ENCODE measurements at places on chromosomes 16 and 17.

DNA sequence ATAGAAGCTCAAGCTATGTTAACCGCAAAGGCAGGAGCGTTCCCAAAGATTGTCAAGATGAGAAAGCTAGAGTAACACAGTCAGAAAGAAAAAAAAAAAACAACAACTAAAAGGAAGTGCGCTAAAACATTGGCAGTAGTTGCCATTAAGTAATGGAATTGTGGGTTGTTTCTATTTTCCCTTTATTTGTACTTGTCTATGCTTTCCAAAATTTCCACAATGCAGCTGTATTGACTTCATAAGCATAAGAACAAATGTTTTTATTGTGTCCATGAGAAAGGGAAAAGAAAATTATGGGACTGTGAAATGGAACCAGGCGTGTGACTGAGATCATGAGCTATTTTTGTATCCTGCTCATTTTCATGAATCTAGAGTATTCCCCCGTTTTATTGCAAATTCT lies 153.4 kb downstream of the TMEM114 start:
- no peaks in the 10 kb centered on the region for H3K4me1 ChIP-seq
- H3K27ac ChIP-seq = no peak overlapping the region
- H3K4me3 ChIP-seq = no peak overlapping the region
- no peaks in the 10 kb centered on the region for H3K36me3 ChIP-seq

GRCh38 chr17:77330602-77331081 lies 189.9 kb downstream of the SEC14L1 start:
- no peaks in the 10 kb centered on the region for H3K27me3 ChIP-seq
- H3K4me1 ChIP-seq = no peaks in the 10 kb centered on the region
- H3K4me3 ChIP-seq = no peak overlapping the region
- H3K36me3 ChIP-seq = no peaks in the 10 kb centered on the region
- DNase-seq = peak; percentile 50

GRCh38 chr16:85422196-85422631 lies 190.9 kb upstream of the GSE1 start:
- H3K36me3 ChIP-seq = no peaks in the 10 kb centered on the region
- no peak for DNase-seq
- H3K4me1 ChIP-seq = no peaks in the 10 kb centered on the region
- no peaks in the 10 kb centered on the region for H3K27me3 ChIP-seq

DNA sequence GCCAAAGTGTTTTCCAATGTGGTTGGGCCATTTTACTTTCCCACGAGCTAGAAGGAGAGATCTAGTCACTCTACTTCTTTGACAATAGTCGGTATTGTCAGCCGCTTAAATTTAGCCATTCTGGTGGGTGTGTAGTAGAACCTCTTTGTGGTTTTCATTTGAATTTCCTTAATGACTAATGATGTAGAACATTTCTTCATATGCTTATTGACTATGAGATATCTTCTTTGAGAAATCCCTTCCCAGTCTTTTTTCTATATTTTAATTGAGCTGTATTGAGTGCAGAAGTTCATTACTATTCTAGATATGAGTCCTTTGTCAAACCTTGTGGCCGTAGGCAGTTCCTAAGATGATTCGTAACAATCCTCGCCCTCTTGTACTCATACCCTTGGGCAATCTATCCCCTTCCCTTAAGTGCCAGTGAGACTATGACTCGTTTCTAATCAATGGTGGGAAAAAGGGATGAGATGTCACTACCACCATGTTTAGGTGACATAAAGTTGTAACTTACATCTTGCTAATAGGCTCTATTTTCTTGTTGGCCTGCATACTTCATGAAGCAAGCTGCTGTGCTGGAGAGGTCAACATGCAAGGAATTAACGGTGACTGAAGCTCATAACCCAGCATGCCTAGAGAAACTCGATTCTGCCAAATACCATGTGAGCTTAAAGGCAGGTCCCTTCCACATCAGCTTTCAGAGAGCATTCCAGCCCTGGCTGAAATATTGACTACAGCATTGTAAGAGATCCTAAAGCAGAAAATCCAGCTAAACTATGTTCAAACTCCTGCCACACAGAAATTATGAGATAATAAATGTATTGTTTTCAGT lies 817.9 kb upstream of the SOX9 start:
- no peaks in the 10 kb centered on the region for H3K27me3 ChIP-seq
- H3K27ac ChIP-seq = no peak overlapping the region
- H3K36me3 ChIP-seq = no peaks in the 10 kb centered on the region
- no peak overlapping the region for H3K4me3 ChIP-seq
- H3K4me1 ChIP-seq = no peaks in the 10 kb centered on the region

GRCh38 chr16:11742093-11742535 lies 543 bp downstream of the TXNDC11 start:
- peaks cover 4% of the 10 kb centered on the region for H3K36me3 ChIP-seq
- H3K4me3 ChIP-seq = peak overlapping the region; percentile 100
- DNase-seq = no peak
- H3K27ac ChIP-seq = peak overlapping the region; percentile 95
- peaks cover 42% of the 10 kb centered on the region for H3K4me1 ChIP-seq
- H3K27me3 ChIP-seq = no peaks in the 10 kb centered on the region

- no peaks in the 10 kb centered on the region for H3K4me1 ChIP-seq
- H3K36me3 ChIP-seq = peaks cover 32% of the 10 kb centered on the region
- no peak overlapping the region for H3K4me3 ChIP-seq
These were observed 14.1 kb downstream of the TTYH2 start for GRCh38 chr17:74227271-74228080.

- peaks cover 24% of the 10 kb centered on the region for H3K4me1 ChIP-seq
- H3K36me3 ChIP-seq = no peaks in the 10 kb centered on the region
- H3K4me3 ChIP-seq = no peak overlapping the region
- H3K27me3 ChIP-seq = no peaks in the 10 kb centered on the region
- no peak for DNase-seq
These were observed 97.4 kb downstream of the VAT1L start for GRCh38 chr16:77885571-77886295.

DNA sequence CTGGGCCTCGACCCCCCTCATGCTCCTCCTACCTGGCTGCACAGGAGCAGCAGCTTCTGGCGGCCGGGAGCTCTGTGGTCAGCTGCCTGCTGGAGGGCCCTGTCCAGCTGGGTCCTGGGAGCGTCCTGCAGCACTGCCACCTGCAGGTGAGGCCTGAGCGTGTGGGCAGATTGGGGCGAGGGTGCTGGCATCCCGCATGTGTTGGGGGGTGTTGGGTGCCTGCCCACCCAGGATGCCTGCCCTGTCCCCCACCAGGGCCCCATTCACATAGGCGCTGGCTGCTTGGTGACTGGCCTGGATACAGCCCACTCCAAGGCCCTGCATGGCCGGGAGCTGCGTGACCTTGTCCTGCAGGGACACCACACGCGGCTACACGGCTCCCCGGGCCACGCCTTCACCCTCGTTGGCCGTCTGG lies 16.5 kb downstream of the FCSK start:
- H3K4me3 ChIP-seq = no peak overlapping the region
- H3K27ac ChIP-seq = no peak overlapping the region
- no peak for DNase-seq
- peaks cover 37% of the 10 kb centered on the region for H3K36me3 ChIP-seq
- no peaks in the 10 kb centered on the region for H3K4me1 ChIP-seq
- H3K27me3 ChIP-seq = no peaks in the 10 kb centered on the region

- H3K4me1 ChIP-seq = no peaks in the 10 kb centered on the region
- H3K27ac ChIP-seq = no peak overlapping the region
- no peak overlapping the region for H3K4me3 ChIP-seq
- DNase-seq = peak; percentile 65
- no peaks in the 10 kb centered on the region for H3K27me3 ChIP-seq
These were observed 43.5 kb downstream of the ST3GAL2 start for GRCh38 chr16:70395345-70395901.

GRCh38 chr17:8163978-8164814 lies 1.4 kb upstream of the VAMP2 start:
- H3K27me3 ChIP-seq = no peaks in the 10 kb centered on the region
- peak overlapping the region; percentile 99 for H3K27ac ChIP-seq
- DNase-seq = peak; percentile 91
- peaks cover 22% of the 10 kb centered on the region for H3K36me3 ChIP-seq
- no peak overlapping the region for H3K4me3 ChIP-seq

DNA sequence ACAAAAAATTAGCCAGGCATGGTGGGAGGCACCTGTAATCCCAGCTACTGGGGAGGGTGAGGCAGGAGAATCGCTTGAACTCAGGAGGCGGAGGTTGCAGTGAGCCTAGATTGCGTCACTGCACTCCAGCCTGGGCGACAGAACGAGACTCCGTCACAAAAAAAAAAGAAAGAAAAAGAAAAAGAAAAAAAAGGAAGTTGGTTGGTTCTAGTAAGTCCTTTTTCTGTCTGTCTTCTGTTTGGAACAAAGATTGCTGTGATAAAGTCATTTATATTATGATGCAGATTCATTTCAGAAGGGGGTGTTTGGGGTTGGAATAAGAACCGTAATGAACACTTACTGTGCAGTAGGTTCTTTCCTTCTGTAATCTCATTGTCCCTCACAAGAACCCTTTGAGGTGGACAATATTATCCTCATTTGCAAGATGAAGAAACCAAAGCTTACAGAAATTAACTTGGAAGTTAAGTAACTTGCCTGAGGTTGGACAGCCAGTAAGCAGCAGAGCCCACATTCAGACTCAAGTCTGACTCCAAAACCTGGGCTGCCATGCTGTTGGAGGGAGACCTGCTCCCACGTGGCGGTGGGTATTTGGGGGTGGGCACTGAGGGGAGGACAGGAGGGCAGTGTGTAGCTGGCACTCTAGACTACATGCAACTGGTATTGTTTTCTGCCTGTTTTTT lies 10.3 kb downstream of the MINK1 start:
- H3K36me3 ChIP-seq = no peaks in the 10 kb centered on the region
- no peaks in the 10 kb centered on the region for H3K4me1 ChIP-seq
- no peak overlapping the region for H3K27ac ChIP-seq

- H3K27me3 ChIP-seq = no peaks in the 10 kb centered on the region
- no peak overlapping the region for H3K4me3 ChIP-seq
- H3K36me3 ChIP-seq = no peaks in the 10 kb centered on the region
- H3K27ac ChIP-seq = no peak overlapping the region
- no peak for DNase-seq
These were observed 55.9 kb downstream of the FOXL1 start for GRCh38 chr16:86634292-86634691.

DNA sequence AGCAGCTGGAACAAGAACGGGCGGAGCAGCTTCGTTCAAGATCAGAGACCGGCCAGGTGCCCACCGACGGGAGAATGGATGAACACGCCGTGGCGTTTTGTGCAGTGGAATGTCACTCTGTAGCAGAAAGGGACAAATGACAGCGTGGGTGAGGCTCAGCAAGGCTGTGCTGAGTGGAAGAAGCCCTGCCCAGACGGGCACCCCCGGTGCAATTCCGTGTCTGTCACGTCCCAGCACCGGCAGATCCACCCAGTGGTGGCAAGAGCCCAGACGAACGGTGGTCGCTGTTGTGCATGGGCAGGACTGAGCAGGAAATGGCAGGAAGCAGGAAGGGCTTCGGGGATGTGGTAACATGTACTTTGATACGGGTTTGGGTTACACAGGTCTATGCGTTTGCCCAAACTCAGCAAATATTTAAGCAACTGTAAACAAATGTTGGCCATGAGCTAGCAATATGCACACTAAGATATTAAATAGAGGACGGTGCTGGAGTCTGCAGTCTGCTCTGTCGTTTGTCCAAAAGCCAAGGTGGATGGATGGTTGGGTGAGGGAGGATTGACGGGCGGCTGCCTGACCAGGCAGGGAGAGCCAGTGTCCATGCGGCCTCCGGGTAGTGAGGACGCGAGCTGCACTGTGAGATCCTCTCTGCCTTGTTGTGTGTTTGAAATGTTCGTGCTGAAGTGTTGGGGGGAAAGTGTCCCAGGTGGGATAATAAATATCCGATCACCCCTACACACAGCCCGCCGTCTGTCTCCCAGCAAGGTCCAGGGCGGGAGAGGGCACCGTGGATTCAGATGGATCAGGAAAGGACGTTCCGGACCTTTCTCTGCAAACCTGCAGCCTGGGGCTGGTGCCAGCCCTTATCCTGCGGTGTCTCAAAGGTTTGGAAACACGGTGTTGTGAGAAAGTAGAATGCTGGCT lies 48.4 kb downstream of the COX4I1 start:
- no peak for DNase-seq
- no peak overlapping the region for H3K4me3 ChIP-seq

DNA sequence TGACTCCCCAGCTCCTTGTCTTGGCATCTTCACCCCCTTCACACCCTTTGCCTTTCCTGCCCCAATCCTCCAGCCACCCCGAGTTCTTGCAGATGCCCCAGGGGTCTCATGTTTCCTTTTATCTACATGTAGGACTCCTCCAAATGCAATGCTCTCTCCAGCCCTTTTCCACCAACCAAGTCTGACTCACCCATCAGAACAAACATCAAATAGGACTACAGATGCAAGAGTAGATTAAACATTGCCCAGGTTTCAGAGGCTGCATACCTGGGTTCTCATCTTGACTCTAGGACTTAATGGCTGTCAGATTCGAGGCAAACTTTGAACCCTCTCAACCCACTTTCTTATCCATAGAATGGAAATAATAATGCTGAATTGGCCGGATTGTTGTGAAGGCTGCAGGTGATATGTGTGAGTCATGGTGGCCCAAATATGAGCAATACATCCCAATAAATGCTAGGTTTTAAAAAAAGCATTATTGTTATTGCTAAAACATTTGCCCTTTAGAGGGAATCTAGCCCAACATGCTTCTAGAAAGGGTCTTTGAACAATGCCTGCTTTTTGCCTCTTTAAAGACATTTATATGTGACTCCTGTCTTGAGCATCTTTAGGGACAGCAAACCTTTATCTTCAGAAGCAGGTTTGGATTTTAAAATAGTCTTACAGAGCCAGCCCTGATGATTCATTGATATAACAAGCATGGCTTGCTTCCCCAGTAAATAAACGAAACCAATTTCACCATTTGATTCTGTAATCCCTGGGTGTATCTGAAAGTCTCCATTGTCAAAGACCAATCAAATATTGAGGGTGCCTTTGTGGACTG lies 310.1 kb downstream of the FOXL1 start:
- no peak overlapping the region for H3K4me3 ChIP-seq
- no peaks in the 10 kb centered on the region for H3K36me3 ChIP-seq
- H3K27me3 ChIP-seq = no peaks in the 10 kb centered on the region
- no peaks in the 10 kb centered on the region for H3K4me1 ChIP-seq
- H3K27ac ChIP-seq = no peak overlapping the region

DNA sequence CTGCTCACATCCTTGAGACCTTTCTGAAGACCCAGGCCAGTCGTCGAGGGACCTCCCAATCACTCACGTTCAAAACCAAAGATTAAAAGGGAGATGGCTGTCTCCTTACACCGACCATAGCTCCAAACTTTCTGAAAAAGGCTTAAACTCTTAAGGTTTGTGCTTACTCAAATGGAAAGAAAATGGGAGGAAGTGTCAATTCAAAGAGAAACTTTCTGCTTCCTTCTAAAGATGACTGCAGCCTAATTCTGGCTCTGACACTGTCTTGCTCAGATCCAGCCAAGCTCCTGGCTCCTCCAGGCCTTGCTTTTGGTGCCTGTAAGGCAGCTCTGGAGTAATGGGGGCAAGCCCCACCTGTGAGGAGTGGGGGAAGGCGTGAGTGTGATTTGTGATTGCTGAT lies 54.9 kb upstream of the WSB1 start:
- H3K36me3 ChIP-seq = no peaks in the 10 kb centered on the region
- no peak overlapping the region for H3K4me3 ChIP-seq
- no peaks in the 10 kb centered on the region for H3K27me3 ChIP-seq
- H3K4me1 ChIP-seq = peaks cover 21% of the 10 kb centered on the region
- no peak for DNase-seq
